Natural killer cell treated with Interleukin-12 subunit alpha and Interleukin-12 subunit beta and Interleukin-15 and Interleukin-18, amount 100 ng/mL, for 72 hours (primary cell): ENCODE measurements at places on chromosomes 5 and 9. TPM values are rescaled to one million over a fixed set of nuclear protein-coding genes. Genes with fewer than 3 reads are reported as not detected.
A peak's percentile ranks its signal among the peaks of the same experiment; 100 is the strongest.

DNA sequence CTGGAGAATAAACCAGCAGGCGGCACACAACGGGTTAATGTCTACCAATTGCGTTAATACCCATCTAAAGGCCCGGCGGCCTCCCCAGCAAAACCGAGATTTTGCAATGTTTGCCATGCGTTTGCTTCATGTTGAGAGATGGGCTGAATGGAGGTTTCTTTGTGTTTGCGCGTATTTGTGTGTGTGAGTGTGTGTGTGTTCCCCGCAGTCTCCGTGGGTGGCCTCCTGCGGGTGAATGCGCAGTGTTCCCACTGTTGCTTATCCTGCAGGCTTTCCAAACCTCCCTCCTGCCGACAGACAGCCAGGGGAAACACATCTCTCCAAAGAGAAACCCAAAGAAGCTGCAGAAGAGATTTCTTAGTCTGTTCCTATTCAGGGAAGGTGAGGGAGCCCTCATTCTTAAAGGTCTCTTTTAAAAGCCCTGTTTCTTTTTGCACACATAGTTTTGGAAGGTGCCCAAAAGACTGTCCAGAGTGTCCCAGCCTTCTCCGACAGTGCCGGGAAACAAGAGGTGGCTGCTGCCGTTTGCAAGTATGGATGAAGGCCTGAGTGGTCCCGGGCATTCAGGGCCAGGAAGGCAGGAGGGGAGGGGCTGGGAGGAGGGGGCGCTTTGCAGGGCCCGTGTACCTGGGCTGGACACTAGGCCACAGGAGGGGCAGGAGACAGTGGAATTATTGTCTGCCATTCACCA is 103.8 kb upstream of the ERCC6L2 start:
- peaks cover 10% of the 10 kb centered on the region for H3K4me1 ChIP-seq
- H3K27ac ChIP-seq: no peak overlapping the region
- DNase-seq: no peak
- H3K4me3 ChIP-seq: no peak overlapping the region
- H3K36me3 ChIP-seq: no peaks in the 10 kb centered on the region

- H3K4me3 ChIP-seq: peak overlapping the region; percentile 100
- no peaks in the 10 kb centered on the region for H3K36me3 ChIP-seq
- H3K4me1 ChIP-seq: peaks cover 27% of the 10 kb centered on the region
- H3K27ac ChIP-seq: peak overlapping the region; percentile 95
- H3K27me3 ChIP-seq: no peaks in the 10 kb centered on the region
- DNase-seq: no peak
Measured at GRCh38 chr5:177023303-177023664, 788 bp downstream of the ZNF346 start.

DNA sequence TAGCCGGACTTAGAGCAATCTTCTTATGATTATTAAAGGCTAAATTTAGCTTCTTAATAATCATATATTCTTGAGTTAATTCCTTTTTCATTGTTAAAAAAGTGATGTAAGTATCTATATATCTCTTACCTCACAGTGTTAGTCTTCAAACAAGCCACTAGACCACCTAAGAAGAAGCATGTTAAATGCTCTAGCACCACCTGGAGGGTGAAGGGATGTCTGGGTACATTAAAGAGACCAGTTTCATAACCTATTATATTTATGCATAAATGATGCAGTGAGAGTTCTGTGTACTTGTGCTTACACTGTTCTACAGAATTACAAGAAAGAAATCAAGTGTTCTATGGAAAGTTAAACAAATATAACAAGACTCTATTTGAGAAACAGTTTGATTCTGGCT is 55.9 kb upstream of the SLCO6A1 start:
- peaks cover 11% of the 10 kb centered on the region for H3K27me3 ChIP-seq
- no peaks in the 10 kb centered on the region for H3K4me1 ChIP-seq
- no peak for DNase-seq
- peaks cover 4% of the 10 kb centered on the region for H3K36me3 ChIP-seq
- no peak overlapping the region for H3K4me3 ChIP-seq

HMMR gene
- total RNA-seq: 31.4 TPM

GRCh38 chr5:74352256-74352655 is 288.3 kb downstream of the ENC1 start:
- H3K4me3 ChIP-seq: no peak overlapping the region
- no peak for DNase-seq
- H3K27ac ChIP-seq: no peak overlapping the region
- no peaks in the 10 kb centered on the region for H3K4me1 ChIP-seq
- peaks cover 12% of the 10 kb centered on the region for H3K36me3 ChIP-seq
- peaks cover 28% of the 10 kb centered on the region for H3K27me3 ChIP-seq

COL27A1 gene
- 1.6 TPM for total RNA-seq

GRCh38 chr5:74630453-74631066 is 10.0 kb downstream of the ENC1 start:
- peak overlapping the region; percentile 83 for H3K4me3 ChIP-seq
- H3K27me3 ChIP-seq: no peaks in the 10 kb centered on the region
- DNase-seq: no peak
- H3K4me1 ChIP-seq: peaks cover 48% of the 10 kb centered on the region
- H3K36me3 ChIP-seq: no peaks in the 10 kb centered on the region
